ENCODE measurements at places on chromosomes 5 and 9.

DNA sequence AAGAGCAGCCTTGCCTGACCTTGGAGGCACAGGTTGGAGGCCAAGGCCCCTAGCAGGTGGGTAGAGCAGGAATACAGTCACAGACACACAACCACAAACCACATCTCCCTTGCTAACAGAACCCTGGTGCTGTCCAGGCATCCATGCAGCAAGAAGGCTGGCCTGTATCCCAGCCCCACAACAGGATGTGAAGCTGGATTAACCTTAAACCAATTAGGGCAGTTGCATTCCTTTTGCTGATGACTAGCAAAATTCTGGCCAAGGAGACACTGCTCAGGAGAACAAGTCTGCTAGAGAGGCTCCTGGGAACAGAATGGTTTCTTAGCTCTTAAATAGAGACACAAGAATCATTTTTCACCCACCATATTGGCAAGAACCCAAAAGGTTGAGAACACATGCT, 97.8 kb downstream of the C5orf15 start:
- no peak for DNase-seq

- DNase-seq, result no peak
Measured at GRCh38 chr5:60535198-60535597, 164.8 kb downstream of the DEPDC1B start.

DNA sequence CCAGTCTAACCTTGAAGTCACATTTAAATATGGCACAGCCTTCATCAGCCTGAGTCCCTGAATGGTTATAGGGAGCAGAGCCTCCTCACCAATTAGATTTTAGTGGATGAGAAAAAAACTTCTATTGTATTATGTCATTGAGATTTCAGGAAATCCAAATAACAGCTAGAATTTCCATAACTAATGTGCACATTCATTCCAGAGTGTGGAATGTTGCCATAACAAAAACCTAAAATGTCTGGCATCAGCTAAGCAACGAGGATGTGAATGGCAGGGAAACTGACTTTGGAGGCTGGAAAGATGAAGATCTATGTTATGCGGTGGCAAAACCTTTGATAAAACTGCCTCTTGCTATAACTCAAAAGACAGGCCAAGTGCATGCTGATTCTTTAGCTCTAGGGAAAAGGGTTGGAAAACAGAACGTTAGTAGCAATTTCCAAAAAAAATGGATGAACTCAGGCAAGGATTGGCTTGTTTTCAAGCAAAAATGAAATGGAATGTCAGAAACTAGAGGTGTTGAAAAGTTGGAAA, 91.3 kb upstream of the NFIB start:
- no peak for DNase-seq

DNA sequence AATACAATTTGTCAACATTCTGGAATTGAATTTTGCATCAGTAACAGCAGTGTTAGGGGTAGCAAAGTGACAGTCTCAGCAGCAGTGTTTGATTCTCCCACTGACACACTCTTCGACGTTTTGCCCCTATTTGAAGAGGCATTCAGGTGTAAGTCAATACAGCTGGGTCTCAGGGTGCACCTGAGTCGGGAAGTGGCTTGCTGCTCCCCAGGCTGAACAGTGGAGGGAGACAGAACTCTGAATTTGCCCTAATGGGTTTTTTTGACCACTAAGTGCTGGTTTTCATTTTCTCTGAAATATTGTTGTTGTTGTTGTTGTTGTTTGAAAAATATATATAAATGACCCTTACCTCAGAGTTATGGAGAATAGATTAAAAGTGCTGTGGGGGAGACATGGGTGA, 223.2 kb downstream of the TLR4 start:
- DNase-seq, result no peak

- DNase-seq, result peak; percentile 48
Measured at GRCh38 chr9:88076286-88077070, 61.8 kb downstream of the SPATA31C2 start.

- no peak for DNase-seq
Measured at GRCh38 chr5:172385707-172386106, 68.6 kb downstream of the SH3PXD2B start.

GRCh38 chr5:166377756-166378155, 1913.7 kb upstream of the WWC1 start:
- DNase-seq, result peak; percentile 59

DNA sequence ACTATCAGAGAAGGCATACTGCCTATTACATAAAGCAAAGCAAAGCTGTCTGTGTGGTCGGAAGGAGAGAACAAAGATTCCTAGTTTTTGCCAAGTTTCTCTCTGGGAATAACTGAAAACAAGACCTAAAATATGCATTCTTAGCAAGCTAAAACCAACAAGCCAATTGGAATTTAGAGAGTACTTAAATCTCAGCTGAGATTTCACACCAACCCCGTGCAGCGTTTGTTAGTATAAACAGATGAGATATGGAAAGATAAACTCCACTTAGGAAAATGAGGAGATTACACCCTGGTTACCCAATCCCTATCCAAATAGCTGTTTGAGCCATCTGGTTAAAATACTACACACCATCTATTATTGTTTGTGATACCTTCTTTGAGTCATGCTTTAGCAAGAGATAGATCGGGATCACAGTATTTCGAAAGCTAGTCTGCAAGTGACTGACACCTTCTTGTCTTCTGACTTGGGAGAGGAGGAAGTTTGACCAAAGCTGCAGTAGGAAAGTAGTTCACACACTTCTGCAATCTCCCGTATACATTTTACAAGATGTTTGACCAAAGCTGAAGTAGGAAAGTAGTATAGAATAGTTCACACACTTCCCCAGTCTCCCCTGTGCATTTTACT, 18.2 kb downstream of the FAF2 start:
- DNase-seq, result no peak

DNA sequence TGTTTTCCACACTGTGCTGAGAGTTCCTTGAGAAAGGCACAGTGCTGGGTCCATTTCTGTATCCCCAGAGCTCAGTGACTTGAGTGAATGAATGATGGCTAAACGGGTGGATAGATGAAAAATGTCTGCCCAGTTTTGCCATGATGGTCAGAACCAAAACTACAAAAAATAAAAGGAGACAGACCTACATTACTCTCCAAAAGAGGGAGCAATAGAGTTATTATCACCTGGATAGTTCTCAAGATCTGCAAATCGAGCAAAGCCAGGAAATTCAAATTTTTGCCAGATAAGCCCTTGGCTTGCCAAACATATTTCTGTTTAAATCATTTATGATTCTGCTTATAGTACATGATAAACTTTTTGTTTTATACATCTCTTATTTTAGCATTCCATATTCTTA, 214.2 kb upstream of the ZNF462 start:
- no peak for DNase-seq

GRCh38 chr5:6291961-6292360, 86.4 kb downstream of the MED10 start:
- no peak for DNase-seq

DNA sequence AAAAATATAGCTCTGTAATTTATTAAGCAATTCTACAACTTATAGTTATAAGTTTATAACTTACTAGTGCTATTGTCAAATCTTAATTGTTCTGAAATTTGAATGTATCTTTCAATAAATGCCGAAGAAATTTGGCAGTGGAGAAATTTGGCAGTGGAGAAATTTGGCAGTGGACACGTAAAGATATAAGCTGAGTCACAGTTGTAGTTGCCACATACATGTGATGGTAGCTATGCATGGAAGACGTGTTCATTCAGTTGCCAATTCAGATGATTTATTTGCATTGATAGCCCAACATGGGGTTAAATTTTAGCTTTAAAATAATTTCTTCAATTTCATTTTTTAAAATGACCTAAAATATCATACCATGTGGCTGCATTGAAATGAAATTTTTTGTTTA, 127.8 kb upstream of the NR4A3 start:
- no peak for DNase-seq

GRCh38 chr5:171390883-171391677, 3.4 kb downstream of the NPM1 start:
- no peak for DNase-seq

- DNase-seq, result no peak
Measured at GRCh38 chr5:156595132-156595787, 254.8 kb upstream of the PPP1R2B start.

GRCh38 chr5:57231607-57232006, 57.7 kb downstream of the GPBP1 start:
- DNase-seq, result peak; percentile 16

- DNase-seq, result no peak
Measured at GRCh38 chr9:137666955-137667670, 48.3 kb downstream of the EHMT1 start.

GRCh38 chr5:178241688-178242231, 9.2 kb upstream of the PHYKPL start:
- no peak for DNase-seq

- no peak for DNase-seq
Measured at GRCh38 chr5:176581361-176581760, 28.6 kb downstream of the GPRIN1 start.

GRCh38 chr5:109656829-109657228, 32.9 kb upstream of the MAN2A1 start:
- DNase-seq, result peak; percentile 89

DNA sequence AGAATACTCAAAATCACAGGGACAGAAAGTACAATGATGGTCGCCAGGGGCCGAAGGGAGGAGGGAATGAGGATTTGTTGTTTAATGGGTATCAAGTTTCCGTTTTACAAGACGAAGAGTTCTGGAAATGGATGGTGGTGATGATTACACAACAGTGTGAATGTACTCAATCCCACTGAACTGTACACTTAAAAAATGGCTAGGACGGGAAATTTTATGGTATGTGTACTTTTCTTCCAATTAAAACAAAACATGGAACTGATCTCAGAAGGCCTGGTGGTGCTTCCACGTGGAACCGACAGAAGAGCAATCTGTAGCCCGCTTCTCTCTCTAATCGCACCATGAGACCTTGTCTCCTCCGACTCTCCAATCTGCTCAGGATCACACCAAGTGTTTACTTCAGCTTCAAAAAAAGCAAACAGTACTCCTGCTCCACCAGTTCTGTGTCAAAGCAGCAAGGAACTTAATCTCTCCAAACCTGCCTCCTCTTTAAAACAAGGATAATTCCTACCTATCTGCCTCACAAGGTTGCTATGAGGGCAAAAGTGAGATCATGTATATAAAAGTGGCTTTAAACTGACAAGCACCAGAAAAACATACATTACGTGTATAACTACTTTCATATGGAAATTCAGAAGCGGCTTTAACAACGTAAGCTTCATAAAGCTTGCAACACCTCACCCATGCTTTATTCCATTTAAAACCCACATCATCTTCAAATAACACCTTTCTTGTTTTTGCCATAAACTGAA, 2.1 kb downstream of the ECPAS start:
- no peak for DNase-seq

- no peak for DNase-seq
Measured at GRCh38 chr5:170450061-170450669, 53.7 kb upstream of the KCNIP1 start.

DNA sequence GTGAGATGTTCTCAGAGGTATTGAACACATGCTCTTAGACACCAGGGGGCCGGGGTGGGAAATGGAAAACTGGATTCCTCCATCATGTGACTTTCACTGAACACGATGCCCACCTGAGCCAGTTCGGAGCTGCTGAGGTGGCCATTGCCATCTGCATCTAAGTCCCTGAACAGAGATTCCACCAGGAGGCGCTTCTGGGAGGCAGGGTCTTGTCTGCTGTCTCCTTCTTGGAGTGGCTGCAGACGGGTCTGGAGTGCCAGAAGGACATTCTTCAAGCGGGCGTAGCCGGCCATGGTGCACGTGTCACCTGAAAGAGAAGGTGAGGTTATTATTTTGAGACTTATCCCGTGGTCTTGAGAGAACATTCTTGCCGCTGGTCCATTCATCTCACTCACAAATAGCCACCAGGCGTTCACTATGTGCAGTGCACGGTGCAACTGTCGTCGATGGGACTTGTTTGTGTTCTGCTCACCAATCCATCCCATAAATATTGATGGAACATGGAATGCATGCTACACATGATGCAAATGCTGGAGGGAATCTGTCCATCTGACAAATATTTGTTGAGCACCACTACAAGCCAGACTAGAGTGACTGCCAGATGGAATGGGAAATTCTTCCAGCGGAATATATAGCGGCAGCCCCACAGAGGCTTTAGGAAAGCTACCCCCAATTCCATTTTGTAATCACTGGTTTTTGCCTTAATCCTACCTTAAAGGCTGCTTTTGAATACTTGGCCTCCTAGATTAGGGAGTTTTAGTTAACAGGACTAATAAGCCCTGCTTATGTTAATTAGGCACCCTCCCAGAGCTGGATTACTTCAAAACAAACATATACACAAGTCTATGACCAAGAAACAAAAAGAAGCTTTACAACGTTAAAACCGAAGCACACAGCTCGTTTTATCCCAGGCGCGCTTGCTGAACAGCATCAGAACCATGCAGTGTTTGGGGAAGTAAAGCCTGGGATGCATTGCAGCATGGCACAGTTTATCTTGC, 264.8 kb downstream of the HSPA4 start:
- DNase-seq, result no peak

GRCh38 chr9:114093761-114094505, 5.2 kb downstream of the KIF12 start:
- DNase-seq, result no peak

DNA sequence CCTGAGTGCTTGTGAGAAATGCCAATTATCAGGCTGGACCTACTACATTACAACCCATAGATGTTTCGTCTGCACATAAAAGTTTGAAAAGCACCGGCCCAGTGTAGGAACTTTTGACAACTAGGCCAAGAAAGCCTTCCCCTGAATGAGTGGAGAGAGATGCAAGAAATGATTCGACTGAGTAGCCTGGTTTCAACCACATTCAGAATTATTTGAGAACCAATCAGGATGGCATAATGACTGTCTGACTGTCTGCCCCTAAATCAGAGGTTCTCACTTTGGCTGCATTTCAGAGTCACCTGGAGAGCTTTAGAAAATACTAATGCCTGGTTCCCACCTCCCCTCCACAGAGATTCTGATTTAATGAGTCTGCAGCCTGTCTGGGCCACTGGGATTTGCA, 61.1 kb downstream of the FRMD3 start:
- DNase-seq, result no peak

DNA sequence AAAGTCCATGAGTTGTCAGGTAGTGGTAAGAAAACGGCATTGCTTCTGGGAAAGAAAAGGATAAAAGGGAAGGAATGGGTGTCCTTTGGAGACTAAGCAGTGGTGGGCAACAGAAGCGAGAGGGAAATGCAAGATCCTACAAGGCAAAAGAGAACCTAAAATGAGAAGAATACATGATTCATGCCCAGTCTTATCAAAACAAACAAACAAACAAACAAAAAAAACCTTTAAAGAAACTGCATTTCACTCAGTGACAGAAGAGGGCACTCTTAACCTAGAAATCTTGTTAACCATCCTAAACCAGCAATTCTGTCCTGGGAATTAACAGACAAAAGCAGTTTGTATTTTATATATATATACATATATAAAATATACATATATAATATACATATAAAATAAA, 88.5 kb downstream of the SUSD1 start:
- DNase-seq, result no peak

DNA sequence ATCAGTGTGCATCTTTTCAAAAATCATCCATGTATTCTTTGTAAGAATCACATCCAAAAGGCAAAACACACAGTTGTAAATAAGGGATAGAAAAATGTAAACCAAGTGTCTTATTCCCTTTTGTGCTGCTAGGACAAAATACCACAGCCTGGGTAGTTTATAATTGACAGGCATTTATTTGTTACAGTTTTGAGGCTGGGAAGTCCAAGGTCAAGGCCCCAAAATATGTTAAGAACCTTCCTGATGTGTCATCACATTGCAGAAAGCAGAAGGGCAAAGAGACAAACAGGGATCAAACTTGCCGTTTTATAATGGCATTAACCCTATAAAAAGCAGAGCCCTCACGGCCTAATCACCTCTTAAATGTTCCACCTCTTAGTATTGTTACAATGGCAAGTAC, 364.8 kb downstream of the MED10 start:
- DNase-seq, result no peak
